Naive thymus-derived CD4-positive, alpha-beta T cell (primary cell): ENCODE measurements at places on chromosomes 3 and 15.

DNA sequence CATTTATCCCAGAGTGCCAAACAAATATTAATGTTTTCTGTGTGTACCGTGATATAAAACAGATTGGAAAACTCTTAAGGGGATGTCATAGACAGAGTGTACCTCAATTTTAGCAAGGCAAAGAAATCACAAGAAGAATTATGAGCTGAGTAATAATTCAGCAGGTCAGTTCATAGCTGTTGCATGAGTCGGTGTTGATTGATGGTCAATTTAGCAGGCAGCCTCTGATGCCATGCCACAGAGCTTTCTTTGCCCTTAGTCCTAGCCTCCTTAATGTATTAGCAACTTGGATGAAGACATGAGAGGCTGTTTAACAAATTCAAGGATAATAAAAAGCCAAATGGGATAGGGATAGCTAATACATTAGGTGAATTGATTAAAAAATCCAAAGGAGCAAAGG lies 6.8 kb downstream of the SLC35A5 start:
- DNase-seq, result no peak

DNA sequence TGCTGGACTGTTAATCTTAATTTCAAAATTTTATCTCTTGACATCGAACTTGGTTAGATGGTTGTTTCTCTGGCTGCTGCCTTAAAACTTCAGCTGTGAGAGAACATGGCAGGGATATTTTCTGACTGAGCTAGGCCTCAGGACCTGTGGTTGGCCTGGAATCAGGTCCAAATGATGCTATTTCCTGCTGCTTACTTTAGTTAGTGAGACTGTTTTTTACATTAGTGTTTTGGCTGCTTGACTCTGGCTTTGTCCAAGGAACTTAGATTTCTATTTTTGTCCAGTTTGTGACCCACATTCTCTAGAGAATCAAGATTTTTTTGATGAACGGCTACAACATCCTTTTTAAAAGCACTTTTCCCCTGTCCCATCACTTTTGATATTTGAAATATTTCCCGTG lies 497.9 kb upstream of the SGO1 start:
- DNase-seq, result no peak

DNA sequence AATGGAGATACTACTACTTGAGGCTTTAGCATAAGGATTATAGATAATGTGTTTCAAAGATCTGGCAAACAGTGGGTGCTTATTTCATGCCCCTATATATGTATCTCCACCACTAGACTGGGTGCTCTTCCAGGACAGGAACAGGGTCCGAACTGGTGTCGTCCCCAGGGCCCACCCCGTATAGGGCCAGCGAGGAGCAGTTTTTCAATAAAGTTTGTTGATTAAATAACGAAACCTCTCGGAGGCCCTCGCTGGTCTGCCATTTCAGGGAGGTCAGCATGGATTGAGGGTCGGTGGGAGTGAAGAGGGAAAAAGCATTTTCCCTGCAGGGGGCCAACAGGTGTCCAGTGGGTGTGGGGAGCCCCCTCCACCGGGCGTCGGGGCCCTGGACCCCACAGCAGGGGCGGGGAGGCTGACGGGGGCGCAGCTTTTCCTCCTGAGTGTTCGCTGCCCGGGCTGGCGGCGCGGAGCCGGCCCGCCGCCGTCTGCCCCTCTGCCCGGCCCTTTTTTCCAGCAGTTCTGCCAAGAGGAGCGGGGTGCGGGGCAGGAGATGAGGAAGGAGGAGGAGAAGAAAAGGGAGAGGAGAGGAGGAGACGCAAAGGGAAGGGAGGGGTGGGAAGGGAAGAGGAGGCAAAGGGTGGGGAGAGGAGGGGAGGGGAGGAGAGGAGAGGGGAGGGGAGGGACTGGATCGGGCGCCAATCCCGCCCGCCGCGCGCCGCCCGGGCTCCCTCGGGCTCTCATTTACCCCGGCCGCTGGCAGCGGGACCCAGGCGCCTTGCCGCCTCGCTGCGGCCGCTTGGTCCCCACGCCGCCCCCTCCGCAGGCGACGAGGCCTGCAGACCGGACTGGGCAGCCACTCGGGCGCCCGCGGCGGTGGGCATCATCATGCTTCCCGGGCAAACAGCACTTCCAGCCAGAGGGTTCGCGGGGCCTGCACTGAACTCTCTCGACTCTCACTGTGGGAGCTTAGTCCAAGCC lies 66.3 kb downstream of the ISG20 start:
- no peak for DNase-seq

- no peak for DNase-seq
Measured at GRCh38 chr3:46713050-46713897, 4.4 kb downstream of the PRSS50 start.

- DNase-seq, result peak; percentile 25
Measured at GRCh38 chr3:56790016-56790821, 11.5 kb downstream of the ARHGEF3 start.

DNA sequence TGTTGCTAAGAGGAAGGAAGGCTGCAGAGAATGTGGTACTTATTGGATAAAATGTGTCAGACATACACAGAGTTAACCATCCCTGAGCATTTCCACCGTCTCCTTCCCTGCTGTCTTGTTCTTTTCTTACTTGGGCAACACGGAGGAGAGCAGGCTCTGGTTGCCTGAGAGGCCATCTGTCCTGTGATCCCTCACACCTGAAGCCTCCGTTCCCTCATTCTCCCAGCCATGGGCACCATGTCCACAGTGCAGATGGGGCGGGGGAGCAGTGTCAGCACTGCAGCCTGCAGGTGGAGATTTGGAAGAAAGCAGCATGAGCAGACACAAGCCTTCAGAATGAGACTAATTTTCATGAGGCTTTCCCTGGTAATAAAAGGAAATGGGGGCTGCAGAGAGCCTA lies 133.7 kb downstream of the CHCHD6 start:
- DNase-seq, result no peak

DNA sequence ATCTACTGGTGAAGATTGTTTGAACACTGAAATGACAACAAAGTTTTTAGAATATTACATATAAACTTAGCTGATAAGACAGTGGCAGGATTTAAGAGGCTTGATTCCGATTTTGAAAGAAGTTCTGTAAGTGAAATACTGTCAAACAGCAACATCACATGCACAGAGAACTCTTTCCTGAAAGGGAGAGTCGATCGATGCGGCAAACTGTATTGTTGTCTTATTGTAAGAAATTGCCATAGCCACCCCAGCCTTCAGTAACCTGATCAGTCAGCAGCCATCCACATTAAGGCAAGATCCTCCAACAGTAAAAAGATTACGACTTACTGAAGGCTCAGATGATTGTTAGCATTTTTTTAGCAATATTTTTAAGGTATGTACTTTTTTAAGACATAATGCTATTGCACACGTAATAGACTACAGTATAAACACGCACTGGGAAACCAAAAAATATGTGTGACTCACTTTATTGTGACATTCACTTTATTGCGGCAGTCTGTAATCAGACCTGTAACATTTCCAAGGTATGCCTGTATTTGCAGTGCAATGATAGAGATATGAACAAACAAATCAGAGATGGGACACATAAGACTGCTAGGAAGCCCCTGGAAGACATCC lies 225.6 kb upstream of the UBE2E1 start:
- DNase-seq, result no peak

GRCh38 chr3:23809840-23810342 lies 4.1 kb downstream of the UBE2E1 start:
- DNase-seq, result peak; percentile 35

DNA sequence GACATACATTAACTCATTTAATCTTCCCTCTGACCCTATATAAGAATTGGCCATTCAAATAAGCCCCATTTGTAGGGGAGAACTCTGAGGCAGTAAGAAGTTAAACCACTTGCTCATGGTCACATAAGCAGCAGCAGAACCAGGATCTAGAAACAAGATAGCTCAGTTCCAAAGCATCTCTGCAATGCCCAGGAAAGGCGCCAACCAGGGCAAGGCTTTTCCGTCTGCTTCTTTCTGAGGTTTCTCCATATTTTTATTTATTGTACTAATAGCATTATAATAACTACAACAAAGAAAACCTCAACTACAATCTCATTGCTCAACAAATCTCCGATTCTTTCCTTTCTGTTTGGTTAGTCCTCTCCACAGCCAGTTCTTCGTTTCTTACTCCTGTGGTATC lies 4.3 kb upstream of the UBE2E2 start:
- no peak for DNase-seq

DNA sequence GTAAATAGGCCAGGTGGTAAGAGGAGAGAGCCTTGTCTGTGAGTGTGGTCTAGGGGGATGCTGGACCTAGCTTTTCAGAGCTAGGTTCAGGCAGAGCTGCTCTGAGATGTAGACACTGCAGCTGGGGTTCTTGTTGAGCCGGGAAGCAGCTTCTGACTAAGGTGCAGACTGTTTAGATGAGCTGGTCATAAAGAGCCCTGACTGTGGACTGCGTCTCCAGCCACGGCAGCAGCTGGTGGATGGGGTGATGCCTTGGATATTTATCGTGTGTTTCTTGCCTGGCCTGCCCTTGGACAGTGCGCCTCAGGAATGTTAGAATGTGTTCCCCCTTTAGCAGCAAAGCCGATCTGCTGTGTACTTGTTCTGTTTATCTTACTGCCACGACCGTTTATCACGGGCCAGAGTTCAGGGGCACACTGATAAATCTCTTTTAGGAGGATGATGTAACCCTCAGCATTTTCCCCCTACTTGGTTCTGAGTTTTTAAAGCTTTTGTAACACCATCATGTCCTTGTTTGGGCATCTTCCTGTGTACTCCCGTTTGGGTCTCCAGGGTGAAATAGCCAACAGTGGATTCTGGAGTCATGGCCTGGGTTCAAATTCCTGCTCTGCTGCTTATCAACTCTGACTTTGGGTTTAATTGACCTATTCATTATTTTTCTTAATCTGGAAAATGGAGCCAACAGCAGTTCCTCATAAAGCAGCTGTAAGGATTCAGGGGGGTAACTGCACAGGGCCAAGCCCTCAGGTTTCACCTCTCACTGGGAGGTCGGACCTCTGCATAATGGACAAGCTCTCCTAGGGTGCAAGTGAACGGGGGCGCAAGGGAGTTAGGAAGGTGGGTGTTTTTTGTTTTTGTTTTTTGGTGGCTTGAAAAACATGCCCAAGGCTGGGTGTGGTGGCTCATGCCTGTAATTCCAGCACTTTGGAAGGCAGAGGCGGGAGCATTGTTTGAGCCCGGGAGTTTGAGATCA lies 51.4 kb downstream of the FLNB start:
- no peak for DNase-seq

DNA sequence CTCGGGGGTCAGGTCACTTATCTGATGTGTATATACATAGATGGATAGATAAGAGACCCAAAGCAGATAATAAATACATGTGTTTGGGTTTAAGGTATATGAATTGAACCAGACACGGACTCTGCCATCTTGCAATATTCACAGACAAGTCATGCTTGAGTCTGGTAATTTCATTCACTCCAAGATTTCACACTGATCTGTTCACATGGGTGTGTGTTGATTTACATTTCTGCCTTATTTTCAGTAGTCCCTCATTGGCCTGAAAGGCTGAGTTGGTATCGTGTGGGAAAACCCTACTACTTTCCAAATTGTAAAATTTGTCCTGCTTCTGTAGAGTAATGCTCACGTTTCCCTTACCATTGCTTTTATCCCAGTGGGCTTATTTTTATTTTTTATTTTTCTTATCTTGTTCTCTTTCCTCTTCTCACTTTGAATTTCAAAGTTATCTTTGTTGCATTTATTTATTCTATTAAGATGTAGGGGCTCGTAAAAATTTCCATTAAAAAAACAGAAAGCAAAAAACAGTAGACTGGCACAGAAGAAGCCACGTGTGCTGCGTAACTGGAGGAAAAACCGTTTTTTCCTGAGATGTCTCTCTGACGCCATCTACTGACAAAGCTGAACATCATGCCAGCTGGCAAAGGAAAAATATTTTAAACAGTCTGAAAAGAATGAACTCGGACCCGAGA lies 10.8 kb upstream of the MFSD1 start:
- DNase-seq, result peak; percentile 66

DNA sequence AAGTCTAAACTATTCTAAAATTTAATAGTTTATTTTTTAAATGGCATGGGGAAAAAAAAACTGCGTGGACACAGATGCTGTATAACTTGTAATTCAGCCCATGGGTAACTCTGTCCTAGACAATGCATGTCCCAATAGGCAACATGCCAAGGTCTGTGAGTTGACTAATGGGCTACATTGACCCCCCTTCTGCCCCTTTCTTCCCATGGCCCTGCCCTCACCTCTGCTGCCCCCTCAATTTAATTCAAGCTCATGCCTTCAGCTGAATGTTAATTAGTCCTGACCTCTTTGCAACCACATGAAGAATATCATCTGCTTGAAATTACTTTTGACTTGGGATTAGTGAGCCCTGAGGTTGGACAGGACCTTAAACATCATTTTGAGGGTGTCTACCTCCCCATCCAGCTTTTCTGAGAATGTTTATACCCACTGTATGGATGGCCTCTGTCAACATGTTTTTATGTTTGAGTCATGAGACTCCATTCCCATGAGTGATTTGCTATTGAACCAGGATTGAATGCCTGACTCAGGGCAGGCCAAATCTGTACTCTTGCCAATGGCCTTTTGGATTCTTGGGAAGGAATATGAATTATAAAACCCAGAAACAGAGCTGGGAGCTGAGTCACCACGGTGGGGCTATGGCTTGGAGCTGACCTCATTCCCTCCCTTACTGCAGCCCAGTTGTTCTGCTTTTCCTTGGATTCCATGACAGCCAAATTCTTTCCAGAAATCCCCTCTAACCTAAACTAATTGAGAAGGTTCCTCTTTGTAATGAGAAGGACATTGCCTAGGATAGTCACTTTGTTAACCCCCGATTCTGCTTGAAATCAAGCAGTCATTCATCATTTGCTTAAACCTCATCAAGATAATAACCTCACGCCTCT lies 33.5 kb upstream of the PDE8A start:
- DNase-seq, result no peak

DNA sequence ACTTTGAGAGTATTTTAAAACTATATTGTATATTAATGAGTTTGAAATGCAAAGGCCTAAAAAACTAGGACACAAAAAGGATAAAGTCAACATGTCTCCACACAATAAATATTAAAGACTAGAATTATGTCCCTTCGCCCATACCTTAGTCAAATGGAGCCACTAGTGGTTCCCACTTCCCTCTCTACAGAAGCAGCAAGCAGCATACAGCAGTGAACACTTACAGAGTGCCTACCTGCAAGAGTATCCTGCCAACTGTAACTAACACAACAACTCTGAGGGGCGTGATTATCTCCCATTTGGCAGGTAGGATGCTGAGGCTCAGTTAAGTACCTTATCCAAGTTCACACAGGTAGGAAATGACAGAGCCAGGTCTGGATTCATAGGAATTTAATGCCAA lies 17.2 kb downstream of the DYNC1LI1 start:
- no peak for DNase-seq

- DNase-seq, result no peak
Measured at GRCh38 chr15:25624504-25625177, 185.8 kb upstream of the UBE3A start.

- no peak for DNase-seq
Measured at GRCh38 chr3:31817411-31817966, 163.6 kb downstream of the OSBPL10 start.
